ENCODE measurements at places on chromosomes 6 and 20.

DNA sequence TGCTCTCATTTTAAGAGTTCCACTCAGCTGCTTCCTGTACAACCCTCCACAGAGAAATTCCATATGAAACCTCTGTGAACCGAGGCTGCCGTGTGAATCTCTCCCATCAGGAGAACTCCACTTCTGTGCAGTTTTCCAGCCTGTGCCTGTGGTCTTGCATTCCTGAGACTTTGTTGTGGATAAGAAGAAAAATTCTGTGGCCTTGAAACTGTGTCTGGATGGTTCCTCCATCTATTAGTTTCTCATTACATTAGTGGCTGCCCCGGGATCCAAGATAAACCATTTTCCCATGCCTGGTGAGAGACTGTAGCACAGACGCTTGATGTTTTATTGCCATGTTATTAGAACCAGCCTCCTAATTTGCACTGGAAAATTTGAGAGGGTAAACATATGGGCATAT, 40.8 kb upstream of the TIAM2 start:
- no peak for DNase-seq

DNA sequence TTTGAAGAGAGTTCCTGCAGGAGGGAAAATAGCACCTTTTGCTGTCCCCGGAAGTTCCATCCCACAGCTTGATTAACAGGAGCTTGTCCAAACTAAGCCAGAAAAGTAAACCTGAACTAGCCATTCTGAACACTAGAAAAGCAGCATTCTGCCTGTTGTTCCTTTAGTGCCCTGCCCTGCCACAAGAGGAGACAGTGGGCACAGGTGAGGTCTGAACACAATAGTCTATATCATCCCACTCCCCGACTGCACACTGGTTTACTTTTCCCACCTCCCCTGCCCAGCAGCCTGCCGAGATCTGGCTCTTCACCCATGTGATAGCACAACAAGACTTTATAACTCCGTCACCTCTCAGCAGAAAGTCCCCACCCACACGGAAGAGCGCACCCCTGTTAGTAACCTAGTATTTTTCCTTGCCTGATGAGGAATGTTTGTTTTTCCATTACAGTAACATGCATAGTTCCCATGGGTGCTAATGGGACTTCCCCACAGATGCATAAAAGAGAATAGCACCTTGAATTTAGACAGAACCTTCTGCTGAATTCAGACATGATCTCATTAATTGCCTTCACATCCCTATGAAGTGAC, 59.7 kb downstream of the TFAP2A start:
- DNase-seq: no peak

- no peak for DNase-seq
Measured at GRCh38 chr20:39799366-39799965, 837.3 kb downstream of the DHX35 start.

DNA sequence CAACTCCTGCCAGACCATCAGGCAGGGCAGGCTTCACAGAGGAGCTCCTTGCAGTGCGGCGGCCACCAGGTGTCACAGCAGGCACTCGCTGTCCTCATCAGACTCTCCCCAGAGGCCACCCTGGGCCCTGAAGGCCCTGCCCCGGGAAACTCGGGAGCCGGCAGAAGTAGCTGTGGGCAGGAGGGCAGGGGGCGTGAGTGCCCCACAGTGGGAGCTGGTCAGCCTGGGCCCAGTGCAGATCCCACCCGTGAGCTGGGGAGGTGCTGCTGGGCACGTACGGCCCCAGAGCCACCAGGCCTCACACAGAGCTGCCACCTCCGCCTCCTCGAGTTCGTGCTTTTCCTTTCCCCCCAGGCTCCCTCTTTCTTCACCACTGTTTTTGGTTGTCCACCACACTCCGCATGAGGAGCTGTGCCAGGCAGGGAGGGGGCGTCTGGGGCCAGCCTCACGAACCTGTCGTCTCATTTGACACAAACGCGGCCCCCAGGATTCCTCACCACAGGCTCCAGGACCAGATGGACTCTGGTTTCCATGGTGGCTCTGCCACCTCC, 33.8 kb downstream of the FRMD1 start:
- no peak for DNase-seq

- no peak for DNase-seq
Measured at GRCh38 chr6:157035546-157035945, 258.4 kb downstream of the ARID1B start.

DNA sequence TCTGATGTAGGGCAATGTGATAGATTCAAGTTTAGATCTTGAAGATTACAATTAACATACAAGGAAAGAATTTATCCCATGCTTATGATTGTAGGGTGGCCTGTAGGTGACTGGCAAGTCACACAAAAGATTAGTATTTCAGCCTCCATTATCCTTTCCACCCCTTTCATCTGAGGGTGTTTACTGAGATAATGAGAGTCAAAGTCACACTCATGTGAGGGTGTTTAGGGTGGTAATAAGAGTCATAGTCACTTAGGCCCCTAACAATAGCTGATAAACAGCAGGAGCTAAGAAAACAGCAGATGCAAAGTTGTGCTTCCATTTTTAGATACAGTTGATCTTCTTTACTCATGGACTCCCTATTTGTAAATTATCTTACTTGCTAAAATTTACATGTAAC, 11.4 kb downstream of the FAM184A start:
- DNase-seq: no peak

DNA sequence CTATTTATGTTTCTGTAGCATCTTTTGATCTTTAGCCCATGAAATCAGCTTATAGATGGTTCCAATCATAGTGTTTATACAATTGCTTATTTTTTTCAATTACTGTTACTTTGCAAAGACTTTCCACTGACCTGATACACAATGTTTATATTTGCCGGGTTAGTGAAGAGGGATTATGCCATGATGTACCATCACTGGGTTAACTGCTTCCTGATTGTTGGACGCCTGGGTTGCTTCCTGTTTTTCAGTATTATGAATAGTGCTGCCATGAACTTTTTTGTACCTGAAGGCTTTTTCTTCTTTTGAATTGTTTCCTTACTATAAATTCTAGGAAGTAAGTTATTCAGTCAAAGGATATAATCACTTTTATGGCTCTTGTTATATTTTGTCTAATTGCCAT, 6.9 kb downstream of the MANBAL start:
- DNase-seq: no peak

DNA sequence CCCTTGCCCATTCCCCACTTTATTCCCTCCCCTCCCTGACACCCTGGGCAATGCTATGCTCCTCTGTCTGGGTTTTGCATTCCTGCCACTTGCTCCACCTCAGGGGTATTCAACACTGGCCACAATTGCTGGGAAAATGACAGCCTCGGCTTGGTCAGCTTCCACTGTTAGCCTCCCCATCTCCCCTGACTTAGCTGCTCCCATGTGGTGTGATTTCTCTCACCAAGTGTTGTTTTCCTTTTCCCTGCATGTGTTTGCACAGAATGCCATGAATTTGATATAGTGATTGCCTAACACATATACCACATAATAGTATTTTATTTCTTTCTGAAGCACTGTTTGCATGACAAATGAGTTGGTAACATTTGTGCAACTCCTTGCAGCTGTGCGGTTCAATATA, 1.4 kb upstream of the LEMD2 start:
- DNase-seq: no peak

- peak; percentile 35 for DNase-seq
Measured at GRCh38 chr20:16761305-16761829, 13.2 kb downstream of the OTOR start.

GRCh38 chr6:80767808-80768207, 661.3 kb downstream of the BCKDHB start:
- DNase-seq: peak; percentile 91

- peak; percentile 13 for DNase-seq
Measured at GRCh38 chr6:135423649-135424128, 73.9 kb downstream of the AHI1 start.

- DNase-seq: no peak
Measured at GRCh38 chr6:48290595-48290994, 179.6 kb upstream of the PTCHD4 start.

DNA sequence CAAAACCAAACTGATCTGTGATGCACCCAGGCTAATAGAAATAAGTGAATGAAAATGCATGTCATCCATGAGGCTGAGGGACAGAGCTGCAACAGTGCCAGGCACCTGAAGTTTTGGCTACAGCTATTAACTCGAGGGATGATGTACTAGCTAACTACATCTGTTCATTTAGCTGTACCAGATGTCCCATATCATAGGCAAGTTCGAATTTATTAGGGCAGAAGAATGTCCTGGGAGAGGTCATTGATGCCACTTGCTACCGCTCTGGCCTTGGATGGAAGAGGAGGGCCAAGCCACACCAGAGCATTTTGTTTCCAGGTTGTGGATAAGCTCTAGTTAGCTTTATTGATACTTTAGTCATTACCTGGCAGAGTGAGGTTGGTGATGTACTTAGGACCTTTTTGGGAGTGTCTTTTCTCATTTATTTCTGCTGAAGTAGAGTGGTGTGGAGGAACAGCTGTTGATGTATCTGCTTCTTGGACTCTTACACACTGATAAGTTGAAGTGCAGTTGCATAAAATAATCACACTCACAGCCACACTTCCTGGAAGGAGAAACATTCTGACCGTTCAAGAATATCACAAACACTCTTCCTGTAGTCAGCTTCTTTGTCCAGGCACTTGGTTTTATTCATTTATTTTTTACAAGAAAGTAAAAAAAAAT, 8.2 kb downstream of the ZFAND3 start:
- no peak for DNase-seq

- peak; percentile 86 for DNase-seq
Measured at GRCh38 chr6:157316871-157317814, 6.2 kb downstream of the TMEM242 start.

DNA sequence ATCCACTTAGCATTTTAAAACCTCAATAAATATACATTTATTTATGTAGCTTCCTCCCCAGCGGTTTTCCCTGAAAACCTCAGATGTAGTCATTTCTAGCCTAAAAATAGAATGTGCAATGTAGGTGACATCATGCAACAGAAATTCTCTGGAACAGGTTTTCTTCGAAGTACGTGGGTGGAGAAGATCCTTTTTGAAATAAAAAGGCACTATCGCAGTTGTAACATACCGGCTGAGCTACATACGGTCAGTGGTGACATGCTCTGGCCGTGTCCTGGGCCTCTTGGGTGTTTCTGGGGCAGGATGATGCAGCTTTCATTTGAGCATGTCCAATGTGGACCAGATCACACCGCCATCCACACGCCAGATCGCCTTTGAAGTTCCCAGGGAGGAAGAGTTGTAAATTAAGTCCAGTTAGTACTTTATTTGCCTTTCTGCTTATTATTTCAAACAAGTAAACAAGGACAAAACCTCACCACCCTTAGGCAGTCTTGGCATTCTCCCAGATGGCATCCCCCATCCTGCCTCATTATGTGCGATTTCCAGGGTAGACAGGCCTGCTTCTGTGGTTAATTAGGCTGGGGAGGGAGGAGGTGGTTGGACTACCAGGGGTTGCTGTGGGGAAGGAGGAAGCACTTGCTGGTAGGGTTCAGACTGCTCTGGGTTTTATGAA, 109.5 kb upstream of the CLDN20 start:
- peak; percentile 64 for DNase-seq

DNA sequence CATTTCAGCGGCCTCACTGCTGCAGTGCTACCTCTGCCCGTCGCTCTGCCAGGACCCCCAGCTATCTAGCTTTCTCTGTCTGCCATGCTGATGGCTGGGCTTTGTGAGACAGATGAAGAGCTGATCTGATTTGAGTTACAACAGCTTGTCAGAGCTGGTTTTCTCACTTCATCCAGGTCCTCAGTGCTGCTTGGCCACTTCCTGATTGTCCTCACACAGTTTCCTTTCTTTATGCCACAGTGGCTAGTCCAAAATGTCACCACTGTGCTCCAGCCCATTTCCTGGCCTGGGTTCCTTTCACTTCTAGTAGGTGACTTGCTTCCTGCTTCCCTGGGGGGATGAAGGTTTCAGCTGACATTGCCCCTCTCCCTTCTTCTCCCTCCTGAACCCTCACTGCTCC, 35.4 kb downstream of the FNDC1 start:
- DNase-seq: no peak

DNA sequence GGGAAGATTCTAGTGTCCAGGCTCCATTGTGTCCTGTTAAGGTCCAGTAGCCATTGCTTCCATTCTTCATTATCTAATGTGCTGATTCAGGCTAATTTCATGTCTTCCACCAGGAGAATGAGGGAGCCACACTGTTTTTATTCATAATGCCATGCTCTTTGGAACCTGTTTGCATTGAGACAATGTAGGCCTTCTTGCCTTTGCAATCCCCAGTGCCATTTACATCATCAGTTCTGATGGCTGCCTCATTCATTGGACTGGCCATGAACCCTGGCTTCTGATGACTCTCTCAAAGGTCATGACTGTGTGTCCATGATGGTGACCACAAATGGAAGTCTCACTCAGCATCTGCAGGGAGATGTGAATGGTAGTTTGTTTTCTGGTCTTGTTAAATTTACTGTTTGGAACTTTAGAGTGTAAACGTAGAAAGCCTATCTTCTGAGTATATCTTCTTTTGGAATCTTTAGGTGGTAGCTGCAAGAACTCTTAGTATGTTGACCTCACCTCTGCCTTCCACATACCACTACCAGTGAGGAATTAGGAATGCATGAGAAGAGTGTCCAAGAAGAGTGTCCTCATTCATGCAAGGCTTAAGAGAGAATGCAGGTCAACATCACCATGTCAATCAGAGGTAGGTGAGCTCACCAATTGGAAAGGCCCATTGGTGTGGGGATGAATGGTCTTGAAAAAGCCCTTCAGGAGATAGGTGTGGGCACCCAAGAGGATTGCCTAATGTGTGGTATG, 42.9 kb upstream of the ZFP64 start:
- DNase-seq: no peak

- no peak for DNase-seq
Measured at GRCh38 chr6:43705996-43706395, 18.4 kb upstream of the MRPS18A start.

GRCh38 chr20:44717986-44718385, 2.8 kb downstream of the CCN5 start:
- DNase-seq: no peak

- no peak for DNase-seq
Measured at GRCh38 chr20:18662279-18663040, 74.6 kb downstream of the DTD1 start.

DNA sequence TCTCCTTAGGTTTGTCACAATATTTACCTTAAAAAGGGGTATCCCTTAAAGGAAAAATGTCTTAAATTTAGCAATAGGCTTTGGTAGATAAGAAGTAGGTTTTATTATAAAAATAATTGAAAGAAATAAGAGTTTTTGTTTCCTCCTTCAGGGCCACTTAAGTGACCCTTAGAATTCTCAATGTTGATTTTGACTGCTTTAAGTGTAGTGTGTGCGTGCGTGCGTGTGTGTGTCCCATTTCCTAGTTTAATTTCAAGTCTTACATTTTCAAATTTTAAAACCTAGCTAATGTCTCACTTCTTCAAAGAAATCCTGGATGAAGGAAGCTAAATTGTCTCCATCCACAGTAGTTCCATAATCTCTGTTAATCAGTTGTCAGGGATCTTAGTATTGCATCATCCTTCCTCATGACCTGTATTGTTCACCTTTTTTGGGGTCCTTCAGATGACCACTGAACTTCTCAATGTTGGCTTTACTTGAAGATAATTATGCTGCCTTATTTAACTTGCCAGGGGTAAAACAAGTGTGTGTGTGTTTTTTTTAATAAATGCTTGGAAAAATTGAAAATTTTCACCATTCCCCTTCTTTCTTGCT, 50.7 kb upstream of the TFB1M start:
- no peak for DNase-seq
